ENCODE measurements at places on chromosomes 7 and 10. TPM values are rescaled to one million over a fixed set of nuclear protein-coding genes. Genes with fewer than 3 reads are reported as not detected.
A peak's percentile ranks its signal among the peaks of the same experiment; 100 is the strongest.

GPR15LG gene
- total RNA-seq = not detected

ZNF800 gene
- total RNA-seq = 45.6 TPM

ARF5 gene
- total RNA-seq = 177 TPM

PSD gene
- 1.9 TPM for total RNA-seq

FBXO24 gene
- not detected for total RNA-seq

DNA sequence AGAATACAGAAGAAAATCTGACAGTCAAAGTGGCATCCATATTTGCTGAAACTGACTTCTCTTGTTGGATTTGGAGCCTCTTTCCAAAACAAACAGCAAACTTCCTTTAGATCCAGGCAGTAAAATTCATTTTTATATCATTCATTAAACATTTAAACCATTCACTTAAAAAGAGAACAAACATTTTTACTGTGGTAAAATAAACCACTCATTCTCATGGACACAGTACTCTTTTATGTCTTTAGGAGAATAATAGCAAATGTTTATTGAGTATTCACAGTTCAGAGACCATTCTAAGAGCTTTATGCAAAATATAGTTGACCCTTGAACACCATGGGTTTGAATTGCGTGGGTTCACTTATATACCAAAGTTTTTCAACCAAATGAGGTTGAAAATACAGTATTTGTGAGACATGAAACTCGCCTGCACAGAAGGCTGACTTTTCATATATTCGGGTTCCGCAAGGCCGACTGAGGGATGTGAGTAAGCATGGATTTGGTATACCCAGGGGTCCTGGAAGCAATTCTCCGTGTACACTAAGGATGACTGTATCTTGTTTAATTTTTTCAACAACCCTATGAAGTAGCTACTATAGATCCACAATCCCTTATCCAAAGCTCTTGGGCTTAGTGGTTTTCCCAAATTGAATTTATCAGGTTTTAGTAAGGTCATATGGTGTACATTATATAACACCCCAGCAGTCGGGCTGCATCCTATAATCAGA, 49.1 kb downstream of the ATXN7L1 start:
- DNase-seq = no peak

DNA sequence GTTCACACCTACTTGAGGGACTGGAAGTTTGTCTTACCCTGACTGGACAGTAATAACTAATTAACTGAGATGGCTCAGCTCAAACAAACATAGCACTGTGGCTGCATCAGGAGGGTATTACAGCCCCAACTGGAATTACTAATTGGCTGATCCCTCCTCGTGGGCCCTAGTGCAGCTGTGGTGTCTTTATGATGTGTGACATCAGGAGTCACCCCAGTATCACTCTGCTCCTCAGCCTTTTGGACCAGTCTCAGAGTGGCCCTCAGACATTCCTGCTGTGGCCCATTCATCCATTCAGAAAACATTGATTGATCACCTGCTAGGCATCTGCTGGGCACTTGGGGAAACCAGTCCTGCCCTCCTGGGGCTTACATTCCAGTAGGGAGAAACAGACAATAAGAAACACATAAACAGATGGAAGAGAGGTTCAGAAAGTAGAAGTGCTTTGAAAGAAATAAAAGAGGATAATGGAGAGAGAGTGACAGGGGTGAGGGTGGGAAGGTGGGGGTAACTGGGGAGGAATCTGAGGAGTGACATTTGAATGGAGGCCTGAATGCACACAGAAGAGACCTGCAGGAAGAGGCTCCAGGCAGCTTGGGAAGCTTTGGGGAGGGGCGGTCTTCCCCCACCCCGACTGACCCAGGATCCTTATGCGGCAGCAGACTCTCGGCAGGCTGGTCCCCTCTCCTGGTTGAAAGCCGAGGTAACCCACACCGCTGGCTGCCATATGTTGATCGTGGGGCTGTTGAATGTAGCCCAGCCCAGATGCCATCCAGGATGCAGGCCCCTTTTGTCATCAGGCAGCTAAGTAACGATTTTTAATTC, 113.1 kb downstream of the C10orf105 start:
- no peak for DNase-seq

DNA sequence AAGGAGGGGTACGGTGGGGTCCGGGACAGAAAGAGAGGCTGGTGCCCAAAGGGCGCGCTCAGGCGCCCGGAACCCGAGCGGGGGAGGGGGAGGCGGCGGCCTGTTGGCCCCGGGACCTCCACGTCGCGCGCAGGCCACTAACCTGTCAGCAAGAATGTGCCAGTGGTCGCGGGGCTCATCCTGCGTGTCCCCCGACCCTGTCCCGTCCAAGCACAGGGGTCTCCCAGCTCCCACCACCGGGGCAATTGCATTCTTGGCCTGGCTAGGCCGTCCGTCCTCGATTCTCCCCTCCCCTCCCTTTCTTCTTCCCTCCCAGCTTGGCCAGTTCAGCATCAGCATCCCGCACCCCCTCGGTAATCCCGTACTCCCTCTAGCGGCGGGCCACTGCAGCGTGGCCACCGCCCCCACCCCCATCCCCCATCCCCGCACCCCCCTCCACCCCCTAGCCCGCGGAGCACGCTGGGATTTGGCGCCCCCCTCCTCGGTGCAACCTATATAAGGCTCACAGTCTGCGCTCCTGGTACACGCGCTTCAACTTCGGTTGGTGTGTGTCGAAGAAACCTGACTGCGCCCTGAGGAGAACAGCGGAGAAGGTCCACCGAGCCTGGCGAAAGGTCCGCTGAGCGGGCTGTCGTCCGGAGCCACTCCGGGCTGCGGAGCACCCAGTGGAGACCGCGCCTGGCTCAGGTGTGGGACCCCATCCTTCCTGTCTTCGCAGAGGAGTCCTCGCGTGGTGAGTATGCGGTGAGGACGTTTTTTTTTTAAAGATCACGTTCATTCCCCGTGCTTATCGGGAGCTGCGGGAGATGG, at the start of gene SGCE:
TSS of gene SGCE (minus strand) at position 286 of the 810 bp plus-strand sequence. CDS start at position 251, 35 bp downstream.
- peak; percentile 70 for DNase-seq

DNA sequence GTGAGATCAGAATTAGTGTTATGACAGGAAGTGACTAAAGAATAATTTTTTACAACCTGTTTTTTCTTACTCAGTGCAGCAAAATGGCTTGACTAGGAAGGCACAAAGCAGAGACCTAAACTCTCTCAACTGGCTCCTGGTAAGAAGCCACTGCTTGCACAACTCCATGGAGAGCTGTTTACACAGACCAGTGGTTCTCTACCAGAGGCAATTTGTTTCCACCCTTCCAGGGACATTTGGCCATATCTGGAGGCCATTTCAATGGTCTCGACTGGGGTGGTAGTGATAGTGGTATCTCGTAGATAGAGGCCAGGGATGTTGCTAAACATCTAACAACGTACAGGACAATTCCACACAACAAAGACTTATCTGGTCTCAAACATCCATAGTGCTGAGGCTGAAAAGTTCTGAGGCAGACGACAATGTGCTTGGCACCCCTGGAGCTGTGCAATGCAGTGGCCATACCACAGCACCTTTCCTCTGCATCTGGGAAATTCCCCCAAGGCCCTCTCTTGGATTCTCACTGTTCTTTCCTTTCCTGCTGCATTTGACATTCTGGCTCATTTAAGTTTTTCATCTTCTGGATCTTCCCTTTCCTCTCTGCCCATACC, 105.4 kb upstream of the LAMB4 start:
- no peak for DNase-seq

- no peak for DNase-seq
Observed at GRCh38 chr10:102641402-102641801, 2.9 kb upstream of the TRIM8 start.

DNA sequence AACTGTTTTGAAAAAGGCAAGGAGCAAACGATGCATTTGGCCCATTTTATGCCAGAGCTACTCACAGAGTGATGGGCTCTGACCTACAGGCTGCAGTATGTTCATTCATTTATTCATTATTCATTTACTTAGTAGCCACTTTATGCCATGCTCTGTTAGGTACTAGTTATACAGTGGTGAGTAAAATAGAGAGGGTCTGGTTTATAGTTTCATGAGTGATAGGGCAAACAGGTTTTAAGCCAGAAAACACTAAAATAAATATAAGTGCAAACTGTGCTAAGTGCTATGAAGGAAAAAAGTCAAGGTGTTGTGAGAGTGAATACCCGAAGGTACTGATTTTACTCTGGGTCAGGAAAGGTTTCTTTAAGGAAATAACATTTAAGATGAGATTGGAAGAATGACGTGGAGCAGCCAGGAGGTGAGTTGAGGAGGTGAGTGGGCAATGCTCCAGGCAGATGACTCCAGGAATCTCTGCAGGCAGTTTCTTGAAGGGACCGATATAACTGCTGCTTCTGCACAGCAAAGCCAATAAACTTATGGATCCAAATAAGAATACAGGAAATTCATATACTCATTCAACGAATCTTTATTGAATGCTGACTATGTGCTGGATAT, 56.9 kb upstream of the FAM133B start:
- DNase-seq = no peak

DNA sequence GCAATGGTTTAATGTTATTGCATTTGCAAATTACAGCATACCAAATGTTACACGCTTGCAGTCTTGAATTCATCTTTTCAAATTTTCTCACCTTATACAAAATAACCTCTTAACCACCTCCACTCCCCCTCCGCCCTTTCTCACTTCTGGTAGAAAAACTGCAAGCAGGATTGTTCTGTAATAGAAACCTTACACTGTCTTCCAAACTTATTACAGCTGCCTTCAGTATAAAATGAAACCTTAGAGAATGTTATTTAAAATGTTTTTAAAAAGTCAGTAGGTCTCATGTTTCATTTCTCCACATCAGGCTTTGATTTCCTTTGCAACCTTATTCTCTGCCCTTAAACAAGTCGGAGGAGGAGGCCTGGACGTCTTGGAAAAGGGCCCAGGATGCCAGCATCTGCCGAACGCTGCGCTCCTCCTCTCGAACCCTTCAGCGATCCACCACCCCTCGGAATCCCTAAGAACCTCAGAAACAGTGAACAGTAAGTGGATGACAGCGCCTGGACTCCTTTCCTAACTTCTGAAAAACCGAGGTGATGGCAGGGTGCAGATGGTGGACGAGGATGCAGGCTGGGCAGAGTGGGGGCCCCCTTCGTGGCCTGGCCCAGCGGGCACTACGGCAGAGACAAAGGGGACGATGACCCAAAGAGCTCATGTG, 74.0 kb downstream of the FGFR2 start:
- DNase-seq = no peak

DNA sequence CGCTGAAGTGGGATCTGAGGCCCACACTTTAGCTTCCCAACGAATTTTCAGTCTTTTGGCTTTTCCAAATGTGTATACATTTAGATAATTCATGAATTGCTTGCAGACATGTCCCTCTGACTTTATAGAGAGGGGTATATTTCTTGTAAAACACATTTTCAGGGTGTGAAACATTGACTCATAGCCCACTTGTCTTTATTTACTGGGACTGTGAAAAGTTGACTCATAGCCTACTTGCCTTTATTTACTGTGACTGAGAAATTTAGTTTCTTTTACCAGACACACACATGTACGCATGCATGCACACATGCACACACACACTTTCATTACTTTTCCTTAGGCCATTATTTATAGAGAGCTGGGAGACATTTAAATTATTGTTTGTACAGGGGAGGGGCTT, 79.1 kb downstream of the VTI1A start:
- DNase-seq = no peak

DNA sequence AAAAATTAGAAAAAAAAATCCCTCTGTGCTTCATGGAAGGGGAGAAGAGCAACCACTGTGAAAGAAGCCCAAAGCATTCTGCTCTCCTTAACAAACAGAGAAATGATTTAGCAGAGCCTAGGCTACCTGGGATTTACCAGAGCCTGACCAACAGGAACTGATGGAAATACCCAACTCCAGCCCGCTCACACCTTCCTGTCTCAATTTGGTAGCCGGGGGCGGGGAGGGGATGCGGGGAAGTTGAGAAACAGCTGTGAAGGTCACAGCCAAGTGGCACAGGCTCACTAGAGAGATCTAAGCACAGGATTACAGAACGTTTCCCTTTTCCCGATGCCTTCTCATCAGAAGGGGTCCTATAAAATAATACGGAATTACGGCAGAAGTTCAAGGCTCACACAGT, 17.6 kb downstream of the RSU1 start:
- DNase-seq = no peak

DNA sequence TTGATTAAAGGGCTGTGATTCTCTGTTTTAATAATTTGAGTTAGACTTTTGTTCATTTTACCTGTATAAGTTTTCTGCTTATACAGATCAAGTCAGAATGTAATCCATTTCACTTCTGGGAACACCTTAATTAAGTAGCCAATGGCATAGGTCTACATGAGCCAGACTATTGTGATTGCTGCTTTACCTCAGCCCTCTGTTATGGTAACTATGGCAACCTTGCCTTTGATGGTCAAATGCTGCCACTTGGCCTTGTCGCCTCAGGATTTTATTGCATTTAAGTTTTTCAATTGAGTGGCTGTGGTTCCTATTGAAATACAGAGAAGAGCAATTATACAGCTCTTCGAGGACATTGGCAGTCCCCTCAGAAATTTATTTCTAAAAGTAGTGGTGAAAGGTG, 64.3 kb upstream of the TMEM106B start:
- no peak for DNase-seq

Data from upper lobe of left lung (tissue), 6 donors.